Sciatic nerve (tissue), 2 donors: ENCODE measurements at places on chromosomes 2 and 18. TPM values are rescaled to one million over a fixed set of nuclear protein-coding genes. Genes with fewer than 3 reads are reported as not detected.

DNA sequence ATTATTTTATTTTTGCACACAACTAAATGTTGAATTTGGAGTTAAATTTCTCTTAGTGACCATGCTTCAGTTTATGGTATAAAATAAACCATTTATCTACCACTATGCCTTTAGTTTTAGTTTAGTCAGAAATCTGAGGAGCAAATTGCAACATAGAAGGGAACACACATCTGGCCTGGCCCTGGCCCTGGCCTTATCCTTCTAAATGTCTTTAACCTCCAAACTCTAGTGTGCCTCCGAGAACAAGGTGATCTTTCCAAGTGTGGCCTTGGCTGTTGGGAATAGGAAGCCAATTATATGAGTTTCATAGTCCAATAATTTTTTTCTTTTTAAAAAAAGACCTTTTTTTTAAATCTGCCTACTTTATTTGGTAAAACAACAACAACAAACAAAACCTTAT, 31.8 kb upstream of the GREB1L start:
- DNase-seq, result no peak

DNA sequence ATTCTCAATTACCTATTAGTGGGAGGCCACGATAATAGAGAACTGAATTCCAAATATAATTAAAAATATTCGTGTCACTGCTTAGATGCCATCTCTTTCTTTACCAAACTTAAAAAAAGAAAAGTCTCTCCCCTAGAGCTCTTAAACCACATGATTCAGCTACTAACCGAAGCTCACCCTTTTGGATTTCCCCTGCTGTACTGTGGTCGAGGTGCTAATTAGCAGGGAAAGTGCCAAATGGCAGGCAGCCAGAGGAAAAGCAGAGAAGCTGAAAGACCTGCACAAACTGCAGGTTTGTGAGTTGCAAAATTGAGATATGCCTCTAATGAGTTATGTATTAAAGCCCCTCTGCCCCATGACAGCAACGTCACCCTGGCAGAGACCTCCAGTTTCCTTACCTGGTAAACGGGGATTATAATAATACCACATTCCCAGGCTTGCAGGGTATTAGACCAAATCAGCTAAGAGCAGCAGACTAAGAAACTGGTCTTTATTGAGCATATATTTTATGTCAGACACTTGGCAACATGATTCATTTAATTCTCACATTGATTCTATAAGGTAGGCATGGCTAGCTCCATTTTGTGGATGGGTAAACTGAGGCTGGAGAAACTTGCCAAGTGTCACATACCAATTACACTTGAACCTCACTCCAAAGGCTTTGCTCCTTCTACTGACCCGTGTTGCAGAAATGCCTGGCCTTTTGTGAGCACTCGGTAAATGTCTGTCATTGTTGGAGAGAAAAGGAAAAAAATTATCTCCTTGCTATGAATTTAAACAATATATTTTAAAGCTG, 259.7 kb downstream of the LPIN1 start:
- peak; percentile 66 for DNase-seq

DNA sequence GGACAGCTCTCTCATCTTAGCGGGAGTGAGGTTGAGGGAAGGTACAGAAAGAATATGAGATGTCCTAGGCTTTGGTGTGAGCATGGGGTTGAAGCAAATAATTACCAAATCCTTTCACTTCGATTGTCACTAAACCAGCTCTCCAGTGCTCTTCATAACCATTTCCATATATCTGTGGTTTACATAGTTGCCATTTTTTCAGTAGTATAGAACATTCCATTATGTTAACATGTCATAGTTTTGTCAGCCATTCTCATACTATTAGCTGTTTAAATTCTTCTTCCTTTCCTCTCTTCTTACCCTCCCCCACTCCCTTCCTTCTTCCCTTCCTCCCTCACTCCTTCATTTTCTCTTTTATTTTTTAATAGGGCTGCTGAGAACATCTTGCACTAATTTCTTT, 205.9 kb downstream of the BABAM2 start:
- DNase-seq, result no peak

GRCh38 chr18:67733088-67733487, 216.6 kb upstream of the DSEL start:
- no peak for DNase-seq

- DNase-seq, result no peak
Observed at GRCh38 chr2:28750316-28751251, 1.0 kb upstream of the PPP1CB start.

DNA sequence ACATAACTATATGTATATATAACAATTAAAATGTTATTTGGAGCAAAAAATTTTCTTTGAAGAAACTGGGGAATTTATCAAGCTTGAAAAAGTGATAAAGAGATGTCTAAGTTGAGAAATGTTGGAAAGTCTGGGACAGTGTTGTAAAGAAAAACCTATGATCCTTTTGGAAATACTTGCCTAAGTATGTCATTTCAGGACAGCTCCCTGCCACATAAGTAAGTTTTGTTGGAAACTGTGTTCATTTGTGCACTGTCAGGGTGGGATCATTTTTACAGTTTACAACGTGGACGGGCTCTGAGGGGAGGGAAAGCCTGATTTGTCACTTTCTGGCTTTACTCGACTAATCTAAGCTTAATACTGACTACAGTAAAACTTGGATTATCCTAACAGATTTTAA, 10.4 kb upstream of the COL3A1 start:
- DNase-seq, result no peak

DNA sequence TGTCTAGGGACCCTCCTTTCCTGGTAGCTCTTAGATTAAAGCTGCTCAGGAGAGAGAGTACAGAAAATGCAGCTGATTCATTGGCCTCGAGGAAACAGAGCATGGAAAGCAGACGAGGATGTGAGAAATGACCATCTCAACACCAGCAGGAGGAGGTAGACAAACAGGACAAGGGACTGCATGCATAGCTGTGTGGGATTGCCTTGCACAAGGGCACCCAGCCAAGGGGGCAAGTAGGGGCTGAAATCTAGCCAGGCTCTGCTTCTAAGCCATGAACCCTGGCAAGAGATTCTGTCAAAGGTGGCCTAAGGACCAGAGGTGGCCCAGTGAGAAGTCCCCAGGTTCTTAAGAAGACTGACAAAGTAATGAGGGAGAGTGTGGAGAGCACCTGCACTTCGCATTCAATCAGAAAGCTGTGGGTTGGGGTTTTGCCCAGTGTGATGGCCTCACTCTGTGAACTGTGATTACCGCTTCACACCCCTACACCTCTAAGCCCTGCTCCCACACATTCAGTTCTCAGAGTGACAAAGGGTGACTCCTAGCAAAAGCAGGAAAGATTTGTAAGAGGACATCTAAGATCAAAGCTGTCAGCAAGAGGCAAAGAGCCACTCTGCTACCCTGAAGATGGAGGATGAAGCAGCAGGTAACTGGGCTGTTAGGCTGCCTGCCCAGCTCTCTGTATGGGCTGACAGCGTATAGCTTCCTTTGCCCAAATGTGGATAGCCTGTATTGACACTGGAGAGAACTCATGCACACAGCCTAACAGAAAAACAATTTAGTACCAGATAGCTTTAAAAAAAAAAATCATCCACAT, 151.3 kb upstream of the PELI1 start:
- no peak for DNase-seq

DNA sequence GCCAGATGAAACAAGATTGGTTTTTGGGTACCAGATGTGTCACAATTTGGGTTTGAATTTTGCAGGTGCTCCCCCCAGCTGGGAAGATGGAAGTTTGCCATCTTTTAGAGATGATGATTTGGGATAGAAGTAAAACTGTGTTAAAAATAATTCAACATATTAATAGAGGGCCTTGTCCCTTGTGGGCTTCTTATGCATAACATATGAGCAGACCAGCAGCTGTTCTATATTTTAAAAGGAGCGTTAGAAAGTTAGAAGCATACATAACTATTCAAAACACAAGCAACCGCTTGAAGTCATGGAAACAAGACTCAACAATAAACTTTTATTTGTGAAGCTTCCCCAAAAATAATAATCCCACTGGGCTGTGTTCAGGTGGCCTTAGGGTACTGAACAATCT, 62.8 kb downstream of the EFEMP1 start:
- DNase-seq, result no peak

DNA sequence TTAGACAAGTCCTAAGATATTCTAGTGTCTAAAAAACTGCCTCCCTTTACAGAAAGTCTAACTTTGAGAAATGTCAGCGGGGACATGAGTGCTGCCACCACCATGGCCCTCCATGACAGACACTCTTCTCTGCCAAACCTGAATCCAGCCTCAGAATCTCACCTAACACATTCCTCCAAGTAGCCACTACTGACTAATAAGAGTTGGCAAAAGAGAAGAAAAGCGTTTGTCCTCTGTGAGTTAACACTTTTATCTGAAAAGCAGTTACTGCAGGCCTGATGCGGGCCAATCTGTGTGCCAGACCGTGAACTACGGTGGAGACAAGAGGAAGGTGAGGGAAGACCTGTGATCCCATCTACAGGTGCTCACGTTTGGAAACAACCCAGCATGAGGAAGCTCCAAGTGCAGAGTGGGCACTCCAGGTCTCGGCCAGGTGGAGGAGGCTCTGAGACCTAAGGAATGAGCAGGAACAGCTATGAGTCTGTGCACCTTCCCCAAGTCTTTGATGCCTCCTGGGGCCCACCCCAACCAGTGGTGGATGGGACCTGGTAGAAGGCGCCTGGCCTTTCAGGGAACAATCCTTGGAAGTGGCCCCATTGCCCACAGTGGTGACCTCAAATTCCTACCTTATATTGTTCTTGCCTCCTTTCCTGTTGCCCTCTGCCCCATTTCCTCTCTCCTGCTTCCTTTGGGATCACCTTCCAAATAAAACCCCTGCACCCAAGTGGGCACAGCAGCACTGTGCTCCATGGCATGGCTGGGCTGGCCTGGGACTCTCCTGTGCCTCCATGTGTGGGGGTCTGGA, 91.6 kb downstream of the BIN1 start:
- no peak for DNase-seq

DNA sequence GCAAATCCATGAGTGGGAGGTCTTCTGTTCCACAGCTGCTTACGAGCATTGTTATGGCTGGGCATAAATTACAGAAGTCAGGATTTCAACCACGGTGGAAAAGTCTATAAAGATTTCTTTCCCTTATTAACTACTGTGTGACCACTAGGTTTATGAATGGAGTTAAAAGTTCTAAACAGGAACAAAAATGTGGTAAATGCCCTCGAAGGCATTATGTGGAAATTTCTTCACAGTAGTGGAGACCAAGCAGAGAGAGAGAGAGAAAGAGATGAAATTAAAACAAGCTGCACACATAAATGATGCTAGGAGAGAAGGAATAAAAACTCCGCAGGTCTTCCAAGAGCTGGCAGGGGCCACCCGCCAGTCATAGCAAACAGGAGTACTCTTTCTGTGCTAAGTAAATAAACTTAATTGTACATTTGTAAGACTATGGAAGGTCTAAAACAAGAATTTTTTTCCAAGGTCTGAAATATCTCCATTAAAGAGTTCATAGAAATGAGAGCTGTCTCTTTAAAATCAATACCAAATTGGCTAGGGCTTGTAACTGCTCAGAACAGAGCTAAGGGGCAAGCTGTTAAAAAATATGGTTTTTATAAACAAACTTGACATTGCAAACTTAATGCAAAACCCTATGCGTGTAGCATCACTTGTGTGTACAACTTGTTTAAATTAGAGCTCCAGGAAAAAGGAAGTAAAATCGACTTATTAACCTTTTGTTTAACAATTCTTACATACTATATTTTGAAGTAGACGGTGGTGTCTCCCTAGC, 438.2 kb downstream of the MEIS1 start:
- no peak for DNase-seq

DNA sequence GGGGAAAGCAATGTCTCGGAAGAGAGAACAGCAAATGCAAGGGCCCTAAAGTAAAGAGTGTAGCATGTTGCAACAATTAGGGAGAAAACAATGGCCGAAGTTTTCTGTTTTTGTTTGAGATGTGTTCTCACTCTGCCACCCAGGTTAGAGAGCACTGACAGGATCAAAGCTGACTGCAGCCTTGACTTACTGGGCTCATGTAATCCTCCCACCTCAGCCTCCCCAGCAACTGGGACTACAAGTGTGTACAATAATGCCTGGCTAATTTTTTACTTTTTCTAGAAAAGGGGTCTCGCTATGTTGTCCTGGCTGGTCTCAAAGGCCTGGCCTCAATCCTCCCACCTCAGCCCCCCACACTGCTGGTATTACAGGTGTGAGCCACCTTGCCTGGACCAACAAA, 23.9 kb downstream of the MEMO1 start:
- no peak for DNase-seq

GRCh38 chr2:128092656-128093055, 1.7 kb downstream of the UGGT1 start:
- DNase-seq, result no peak

DNA sequence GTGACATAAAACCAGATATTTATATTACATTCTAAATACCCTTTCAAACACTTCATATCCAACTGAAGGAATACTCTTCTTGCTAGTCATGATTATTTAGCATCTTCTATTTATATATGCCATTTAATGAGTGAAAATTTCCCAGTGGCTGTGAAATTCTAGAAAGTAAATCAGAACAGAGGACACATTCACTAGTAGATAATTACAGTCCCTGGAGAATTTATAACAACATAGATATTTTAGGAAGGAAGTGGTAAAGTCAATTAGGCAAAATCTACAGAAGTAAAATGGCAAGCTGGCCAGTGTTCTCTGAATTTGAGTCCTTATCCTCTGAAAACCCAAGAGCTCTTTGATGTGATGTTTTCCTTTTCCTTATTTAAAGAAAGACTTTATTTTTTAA, 121.8 kb downstream of the PMAIP1 start:
- no peak for DNase-seq

DNA sequence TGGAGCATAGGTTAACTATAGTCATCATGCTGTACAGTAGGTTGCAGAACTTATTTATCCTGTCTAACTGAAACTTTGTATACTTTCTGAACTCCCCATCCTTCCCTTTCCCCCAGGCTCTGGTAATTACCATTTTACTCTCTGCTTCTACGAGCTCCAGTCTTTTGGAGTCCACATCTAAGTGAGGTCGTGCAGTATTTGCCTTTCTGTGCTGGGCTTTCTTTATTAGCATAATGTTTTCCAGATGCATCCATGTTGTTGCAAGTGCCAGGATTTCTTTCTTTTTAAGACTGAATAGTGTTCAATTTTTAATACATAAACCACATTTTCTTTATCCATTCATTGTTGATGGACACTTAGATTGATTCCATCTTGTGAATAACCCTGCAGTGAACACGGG, 464.1 kb downstream of the TGIF1 start:
- DNase-seq, result no peak

The LRRTM4 gene
- 18.1 TPM for total RNA-seq

The PSTPIP2 gene
- total RNA-seq, result 10.0 TPM

The SPC25 gene
- 0.36 TPM for total RNA-seq

The NAT8 gene
- total RNA-seq, result not detected

The THSD7B gene
- total RNA-seq, result 9.4 TPM

The RBM44 gene
- 1.2 TPM for total RNA-seq

The AQP12A gene
- not detected for total RNA-seq

The DSC3 gene
- 2.9 TPM for total RNA-seq

The PTPN4 gene
- 37.7 TPM for total RNA-seq

The GAREM1 gene
- 29.9 TPM for total RNA-seq

The CDH19 gene
- total RNA-seq, result 160 TPM
